DND-41 (cell line): ENCODE measurements at places on chromosomes 2 and 18.

- no peak for DNase-seq
Measured at GRCh38 chr2:28287256-28287915, 105.3 kb upstream of the FOSL2 start.

- DNase-seq, result no peak
Measured at GRCh38 chr18:73879328-73879727, 268.3 kb downstream of the FBXO15 start.

DNA sequence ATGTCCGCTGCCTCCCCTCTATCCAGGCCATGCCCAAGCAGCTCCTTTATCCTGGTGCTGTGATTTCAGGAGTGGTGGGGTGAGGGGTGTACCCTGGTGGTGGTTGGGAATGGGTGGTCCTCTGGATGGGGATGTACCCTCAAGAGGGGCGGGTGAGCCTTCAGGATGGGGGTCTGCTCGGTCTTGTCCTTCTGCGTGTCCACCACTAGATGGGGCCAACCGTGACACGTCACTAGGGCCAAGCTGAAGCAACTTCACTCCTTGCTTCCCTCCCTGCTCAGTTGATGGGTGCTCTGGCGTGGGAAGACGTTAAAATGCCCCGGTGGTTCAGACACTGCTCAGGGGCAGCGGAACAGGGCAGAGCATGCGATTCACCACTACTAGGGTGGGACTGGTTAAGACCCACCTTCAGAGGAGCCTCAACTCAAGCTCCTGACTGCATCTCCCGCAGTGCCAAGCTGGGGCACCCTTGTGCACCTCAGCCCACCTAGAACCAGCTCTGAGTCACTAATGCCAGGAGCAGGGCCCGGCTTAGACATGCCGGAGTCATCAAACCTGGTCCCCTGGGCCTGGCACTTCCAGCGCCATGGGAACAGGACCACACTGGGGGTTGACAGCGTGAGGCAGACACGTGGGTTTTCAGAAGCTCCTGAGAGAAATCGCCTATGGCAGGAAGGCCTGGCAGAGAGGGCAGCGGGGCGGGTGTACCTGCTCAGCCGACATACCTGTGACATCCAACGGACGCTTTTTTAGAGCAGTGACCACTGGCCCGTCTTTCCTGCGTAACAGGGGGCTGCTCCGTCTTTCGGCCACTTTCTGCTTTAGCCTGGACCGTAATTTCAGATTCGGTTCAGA lies 256.7 kb downstream of the HDAC4 start:
- peak; percentile 50 for DNase-seq

DNA sequence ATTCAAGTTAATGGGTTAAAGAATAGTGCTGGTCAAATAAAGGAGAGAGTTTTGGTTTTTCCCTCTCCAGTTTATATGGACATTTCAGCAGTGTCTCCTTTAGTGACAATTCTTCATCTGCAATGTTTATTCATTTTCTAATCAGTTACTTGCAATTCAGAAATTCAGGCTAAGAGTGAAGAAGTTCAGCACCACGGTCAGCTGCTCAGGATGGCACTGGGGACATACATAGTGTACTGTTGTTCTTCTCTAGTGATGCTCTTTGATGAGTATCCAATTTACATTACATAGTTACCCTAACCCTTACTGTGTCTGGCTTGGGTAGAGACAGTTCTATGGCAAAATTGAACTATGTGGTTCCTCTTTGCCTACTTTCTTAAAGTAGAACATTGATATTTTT lies 412.7 kb downstream of the CNTNAP5 start:
- DNase-seq, result peak; percentile 20

DNA sequence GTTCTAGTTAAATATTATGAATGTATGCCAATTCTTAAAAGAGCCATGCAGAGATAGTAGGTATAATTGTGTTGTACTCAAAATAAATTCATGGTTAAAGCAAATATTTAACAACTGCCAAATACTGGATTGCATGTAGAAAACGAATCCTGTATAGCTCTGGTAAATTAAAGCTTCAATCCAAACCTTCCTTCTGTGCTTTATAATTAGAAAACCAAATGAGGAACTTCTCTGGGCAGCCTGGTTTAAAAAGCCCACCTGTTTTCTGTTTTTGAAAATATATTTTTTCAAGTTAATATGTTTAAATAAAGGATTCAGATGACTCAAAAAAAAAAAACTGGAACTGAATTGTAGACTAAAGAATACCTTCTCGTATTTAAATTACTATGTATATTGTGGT lies 48.3 kb upstream of the ITGA4 start:
- no peak for DNase-seq
